ENCODE measurements at places on chromosomes 5 and 9.

GRCh38 chr9:89153232-89154017, 25.2 kb downstream of the SHC3 start:
- DNase-seq = peak; percentile 92

DNA sequence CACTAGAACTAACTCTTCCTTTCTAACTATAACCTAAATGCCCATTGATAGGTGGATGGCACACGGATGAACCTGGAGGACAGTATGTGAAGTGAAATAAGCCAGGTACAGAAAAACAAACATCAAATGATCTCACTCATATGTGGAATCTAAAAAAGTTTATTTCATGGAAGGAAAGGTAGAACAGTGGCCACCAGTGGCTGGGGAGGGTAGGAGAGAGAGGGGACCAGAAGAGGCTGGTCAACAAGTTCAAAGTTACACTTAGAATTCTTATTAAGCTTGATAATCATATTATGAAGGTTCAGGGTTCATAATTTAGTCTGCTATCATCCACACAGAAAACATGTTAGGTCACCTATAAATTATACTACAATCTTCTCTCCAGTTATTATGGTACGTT, 107.6 kb upstream of the SLC12A2 start:
- no peak for DNase-seq

DNA sequence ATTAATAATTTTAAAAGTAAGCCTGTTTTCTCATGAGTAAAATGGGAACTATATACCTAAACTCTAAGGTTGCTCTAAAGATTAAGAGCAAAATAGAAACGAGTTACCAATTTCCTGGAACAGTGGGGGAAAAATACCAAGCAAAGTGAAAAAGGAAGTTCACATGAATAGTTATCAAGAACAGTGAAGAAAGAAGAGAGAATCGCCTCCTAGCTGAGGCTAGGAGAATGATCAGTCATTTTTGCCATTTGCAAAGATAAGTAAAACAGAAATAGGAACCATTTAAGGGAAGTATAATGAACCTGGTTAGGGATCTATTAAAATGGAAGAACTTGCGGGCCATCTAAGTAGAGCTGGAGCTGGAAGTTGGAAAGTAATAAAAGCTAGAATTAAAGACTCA, 50.7 kb downstream of the P4HA2 start:
- DNase-seq = peak; percentile 69

DNA sequence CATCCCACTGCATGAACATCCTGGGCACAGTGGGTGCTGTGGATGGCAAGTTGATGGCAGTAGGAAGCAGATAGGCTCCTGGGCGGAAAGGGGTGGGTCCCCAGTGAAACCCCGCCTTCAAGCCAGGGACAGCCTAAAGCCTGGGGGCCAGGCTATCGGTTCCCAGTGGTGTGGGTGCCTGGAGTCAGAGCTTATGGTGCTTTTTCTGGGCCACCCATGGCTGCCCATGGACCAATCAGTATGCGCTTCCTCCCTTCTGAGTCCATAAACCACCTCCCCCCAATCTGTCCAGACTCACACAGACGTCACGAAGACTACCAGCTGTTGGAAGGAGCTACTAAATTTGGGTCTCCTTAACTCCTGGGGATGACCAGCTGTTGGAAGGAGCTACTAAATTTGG, 17.5 kb upstream of the ECPAS start:
- no peak for DNase-seq

GRCh38 chr9:63817622-63818518, 1467.1 kb downstream of the FOXD4L5 start:
- peak; percentile 5 for DNase-seq

Measured in suppressor macrophage treated with lipopolysaccharide for 4 hours (primary cell).